Type B pancreatic cell (in vitro differentiated cells): ENCODE measurements at places on chromosomes 12 and 14.

GRCh38 chr14:22822571-22823098 is 7.1 kb upstream of the MRPL52 start:
- no peaks in the 10 kb centered on the region for H3K36me3 ChIP-seq
- peaks cover 22% of the 10 kb centered on the region for H3K27me3 ChIP-seq
- DNase-seq: peak; percentile 80
- peaks cover 38% of the 10 kb centered on the region for H3K4me1 ChIP-seq

- H3K4me3 ChIP-seq: no peak overlapping the region
- H3K27me3 ChIP-seq: no peaks in the 10 kb centered on the region
- no peaks in the 10 kb centered on the region for H3K36me3 ChIP-seq
- no peak overlapping the region for H3K27ac ChIP-seq
Measured at GRCh38 chr12:86770871-86771270, 514.7 kb upstream of the MGAT4C start.

GRCh38 chr12:65685514-65685913 is 138.8 kb upstream of the HMGA2 start:
- no peaks in the 10 kb centered on the region for H3K36me3 ChIP-seq
- peaks cover 3% of the 10 kb centered on the region for H3K27me3 ChIP-seq
- H3K4me3 ChIP-seq: no peak overlapping the region
- peaks cover 8% of the 10 kb centered on the region for H3K4me1 ChIP-seq

- no peaks in the 10 kb centered on the region for H3K27me3 ChIP-seq
- no peak overlapping the region for H3K4me3 ChIP-seq
- no peak overlapping the region for H3K27ac ChIP-seq
- H3K4me1 ChIP-seq: peaks cover 21% of the 10 kb centered on the region
- no peak for DNase-seq
Measured at GRCh38 chr14:102633906-102634595, 41.6 kb downstream of the RCOR1 start.

- no peaks in the 10 kb centered on the region for H3K36me3 ChIP-seq
- no peaks in the 10 kb centered on the region for H3K27me3 ChIP-seq
- DNase-seq: no peak
- H3K27ac ChIP-seq: no peak overlapping the region
- peaks cover 30% of the 10 kb centered on the region for H3K4me1 ChIP-seq
Measured at GRCh38 chr12:114949058-114949820, 265.3 kb upstream of the TBX3 start.

- no peaks in the 10 kb centered on the region for H3K36me3 ChIP-seq
Measured at GRCh38 chr14:67602995-67603545, 3.0 kb upstream of the PIGH start.

GRCh38 chr14:103735022-103735421 is 19.4 kb downstream of the ZFYVE21 start:
- H3K36me3 ChIP-seq: peaks cover 18% of the 10 kb centered on the region
- H3K4me1 ChIP-seq: peaks cover 17% of the 10 kb centered on the region
- no peaks in the 10 kb centered on the region for H3K27me3 ChIP-seq
- no peak overlapping the region for H3K4me3 ChIP-seq

- H3K27ac ChIP-seq: peak overlapping the region; percentile 36
- no peaks in the 10 kb centered on the region for H3K27me3 ChIP-seq
- H3K4me1 ChIP-seq: peaks cover 22% of the 10 kb centered on the region
- no peak for DNase-seq
Measured at GRCh38 chr12:121767525-121768016, 25.9 kb downstream of the RHOF start.

DNA sequence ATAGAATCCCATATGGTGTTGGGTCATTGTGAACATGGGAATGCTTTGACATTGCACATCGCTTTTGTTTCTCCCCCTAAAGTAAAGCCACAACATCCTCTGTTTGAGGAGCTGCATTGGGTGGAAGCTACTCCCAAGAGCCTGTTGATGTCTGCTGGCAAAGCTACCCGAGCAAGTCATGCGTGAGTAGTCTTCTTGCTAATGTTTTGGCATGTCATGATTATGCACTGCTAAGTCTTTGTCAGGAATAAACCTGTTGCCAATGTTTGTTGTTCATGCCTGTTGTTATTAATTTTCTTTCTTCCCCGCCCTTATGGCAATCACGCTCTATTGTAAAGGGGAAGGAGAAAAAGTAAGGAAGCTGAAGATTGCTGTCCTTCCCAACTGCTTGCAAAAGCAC is 97.3 kb downstream of the EXOC5 start:
- H3K4me3 ChIP-seq: no peak overlapping the region
- H3K27me3 ChIP-seq: peaks cover 3% of the 10 kb centered on the region
- H3K4me1 ChIP-seq: no peaks in the 10 kb centered on the region
- no peak for DNase-seq

DNA sequence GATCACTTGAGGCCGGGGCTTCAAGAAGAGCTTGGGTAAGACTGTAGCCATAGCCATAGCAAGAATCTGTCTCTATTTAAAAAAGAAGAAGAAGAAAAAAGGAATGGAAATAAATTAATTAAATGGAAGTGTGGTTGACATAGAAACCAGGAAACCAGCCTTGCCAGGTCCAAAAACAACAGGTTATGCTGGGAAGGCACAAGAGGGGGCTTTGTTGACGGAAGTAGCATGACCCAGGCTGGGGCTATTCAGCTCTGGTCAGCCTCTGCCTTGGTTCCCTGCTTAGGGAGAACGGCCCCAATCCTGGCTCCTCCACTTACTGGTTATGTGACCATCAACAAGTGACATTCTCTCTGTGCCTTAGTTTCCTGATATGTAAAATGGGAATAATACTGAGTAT is 14.4 kb upstream of the GPR68 start:
- H3K4me3 ChIP-seq: no peak overlapping the region
- peaks cover 39% of the 10 kb centered on the region for H3K27me3 ChIP-seq
- peaks cover 26% of the 10 kb centered on the region for H3K4me1 ChIP-seq
- no peaks in the 10 kb centered on the region for H3K36me3 ChIP-seq

DNA sequence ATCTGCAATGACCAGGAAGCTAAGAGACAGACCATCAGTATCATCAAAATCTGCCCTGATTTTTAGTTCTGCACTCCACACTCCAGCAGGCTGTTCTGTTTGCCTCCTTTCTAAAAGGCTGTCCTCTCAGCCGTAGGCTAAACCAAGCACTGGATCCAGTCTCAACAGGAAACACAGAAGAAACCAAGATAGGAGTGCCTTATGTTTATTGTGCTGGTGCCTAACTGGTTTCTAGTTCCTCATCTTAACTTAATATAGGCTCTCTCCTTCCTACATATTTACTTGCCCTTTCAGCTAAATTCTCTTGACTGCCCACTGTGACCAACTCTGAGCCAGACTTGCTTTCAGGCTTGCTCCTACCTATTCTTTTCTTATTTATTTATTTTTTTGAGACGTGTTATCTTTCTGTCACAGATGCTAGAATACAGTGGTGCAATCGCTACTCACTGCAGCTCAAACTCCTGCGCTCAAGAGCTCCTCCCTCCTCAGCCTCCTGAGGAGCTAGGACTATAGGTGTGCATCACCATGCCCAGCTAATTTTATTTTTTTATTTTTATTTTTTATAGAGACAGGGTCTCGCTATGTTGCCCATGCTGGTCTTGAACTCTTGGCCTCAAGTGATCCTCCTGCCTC is 30.8 kb downstream of the GALNT4 start:
- peaks cover 5% of the 10 kb centered on the region for H3K4me1 ChIP-seq
- H3K36me3 ChIP-seq: peaks cover 22% of the 10 kb centered on the region
- no peak overlapping the region for H3K27ac ChIP-seq
- no peak for DNase-seq

GRCh38 chr14:101105045-101105444 is 201.5 kb upstream of the RTL1 start:
- peaks cover 4% of the 10 kb centered on the region for H3K4me1 ChIP-seq
- H3K36me3 ChIP-seq: no peaks in the 10 kb centered on the region
- no peak overlapping the region for H3K27ac ChIP-seq
- H3K4me3 ChIP-seq: no peak overlapping the region
- no peak for DNase-seq

- peaks cover 3% of the 10 kb centered on the region for H3K27me3 ChIP-seq
- no peak overlapping the region for H3K27ac ChIP-seq
- peaks cover 6% of the 10 kb centered on the region for H3K4me1 ChIP-seq
- H3K4me3 ChIP-seq: no peak overlapping the region
Measured at GRCh38 chr14:54251356-54251755, 145.5 kb upstream of the CDKN3 start.

DNA sequence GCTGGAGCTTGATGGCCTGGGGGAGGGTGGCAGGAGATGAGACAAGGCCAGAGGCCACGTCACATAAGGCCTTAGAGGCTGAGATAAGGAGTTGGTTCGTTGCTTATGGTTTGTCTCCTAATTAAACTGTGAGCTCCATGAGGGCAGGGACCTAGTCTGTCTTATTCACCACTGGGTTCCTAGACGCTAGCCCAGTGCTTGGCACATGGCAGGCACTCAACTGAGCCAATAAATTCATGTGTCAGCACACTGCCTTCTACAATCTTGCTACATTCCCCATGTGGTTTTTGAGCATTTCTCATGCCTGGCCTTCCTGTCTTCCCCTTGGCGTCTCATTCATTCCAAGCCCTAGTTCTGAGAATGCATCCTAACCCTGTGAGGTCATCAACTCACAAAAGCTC is 92.5 kb upstream of the MED13L start:
- H3K4me1 ChIP-seq: peaks cover 40% of the 10 kb centered on the region
- no peak for DNase-seq
- no peak overlapping the region for H3K27ac ChIP-seq
- H3K4me3 ChIP-seq: no peak overlapping the region
- H3K27me3 ChIP-seq: peaks cover 7% of the 10 kb centered on the region

DNA sequence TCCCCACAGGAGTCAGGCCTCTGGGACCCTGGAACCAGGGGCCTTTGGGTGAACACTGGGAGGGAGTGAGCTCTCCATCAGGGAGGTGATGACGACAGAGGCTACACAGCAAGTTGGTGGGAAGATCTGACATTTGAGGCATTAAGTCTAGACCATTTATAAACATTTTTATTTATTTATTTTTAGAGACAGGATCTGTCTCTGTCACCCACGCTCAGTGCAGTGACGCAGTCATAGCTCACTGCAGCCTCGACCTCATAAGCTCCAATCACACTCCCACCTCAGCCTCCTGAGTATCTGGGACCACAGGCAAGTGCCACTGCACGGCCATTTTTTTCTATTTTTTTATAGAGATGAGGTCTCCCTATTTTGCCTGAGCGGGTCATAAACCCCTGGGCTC is 53.6 kb downstream of the TEAD4 start:
- no peak overlapping the region for H3K4me3 ChIP-seq
- no peak for DNase-seq
- H3K27ac ChIP-seq: no peak overlapping the region
- no peaks in the 10 kb centered on the region for H3K27me3 ChIP-seq

- H3K27ac ChIP-seq: peak overlapping the region; percentile 27
- peaks cover 34% of the 10 kb centered on the region for H3K4me1 ChIP-seq
- no peak overlapping the region for H3K4me3 ChIP-seq
Measured at GRCh38 chr14:74843653-74844052, 32.3 kb downstream of the PROX2 start.

DNA sequence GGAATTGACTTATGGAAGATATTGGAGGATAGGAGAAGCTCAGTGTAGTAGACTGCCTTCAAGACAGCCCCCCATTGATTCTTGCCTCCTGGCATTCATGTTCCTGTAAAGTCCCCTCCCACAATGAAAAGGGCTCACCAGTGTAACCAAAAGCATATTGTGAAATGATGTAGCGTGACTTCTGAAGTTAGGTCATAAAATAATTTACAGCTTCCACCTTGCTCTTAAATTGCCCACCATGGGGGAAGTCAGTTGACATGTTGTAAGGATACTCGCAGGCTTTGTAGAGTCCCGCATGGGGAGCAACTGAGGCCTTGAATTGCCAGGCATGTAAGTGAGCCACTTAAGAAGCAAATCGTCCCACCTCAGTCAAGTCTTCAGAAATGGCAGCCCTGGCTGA is 25.1 kb downstream of the GTSF1 start:
- no peak overlapping the region for H3K27ac ChIP-seq
- H3K36me3 ChIP-seq: no peaks in the 10 kb centered on the region
- no peak overlapping the region for H3K4me3 ChIP-seq
- DNase-seq: no peak

DNA sequence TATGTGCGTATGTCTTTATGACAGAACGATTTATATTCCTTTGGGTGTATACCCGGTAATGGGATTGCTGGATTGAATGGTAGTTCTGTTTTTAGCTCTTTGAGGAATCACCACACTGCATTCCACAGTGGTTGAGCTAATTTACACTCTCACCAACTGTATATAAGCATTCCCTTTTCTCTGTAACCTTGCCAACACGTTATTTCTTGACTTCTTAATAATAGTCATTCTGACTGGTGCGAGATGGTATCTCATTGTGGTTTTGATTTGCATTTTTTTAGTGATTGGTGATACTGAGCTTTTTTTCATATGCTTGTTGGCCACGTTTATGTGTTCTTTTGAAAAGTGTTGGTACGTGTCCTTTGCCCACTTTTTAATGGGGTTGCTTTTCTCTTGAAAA is 49.7 kb downstream of the FRS2 start:
- H3K27ac ChIP-seq: no peak overlapping the region
- peaks cover 38% of the 10 kb centered on the region for H3K36me3 ChIP-seq
- no peak overlapping the region for H3K4me3 ChIP-seq
- no peaks in the 10 kb centered on the region for H3K27me3 ChIP-seq
- peaks cover 14% of the 10 kb centered on the region for H3K4me1 ChIP-seq

DNA sequence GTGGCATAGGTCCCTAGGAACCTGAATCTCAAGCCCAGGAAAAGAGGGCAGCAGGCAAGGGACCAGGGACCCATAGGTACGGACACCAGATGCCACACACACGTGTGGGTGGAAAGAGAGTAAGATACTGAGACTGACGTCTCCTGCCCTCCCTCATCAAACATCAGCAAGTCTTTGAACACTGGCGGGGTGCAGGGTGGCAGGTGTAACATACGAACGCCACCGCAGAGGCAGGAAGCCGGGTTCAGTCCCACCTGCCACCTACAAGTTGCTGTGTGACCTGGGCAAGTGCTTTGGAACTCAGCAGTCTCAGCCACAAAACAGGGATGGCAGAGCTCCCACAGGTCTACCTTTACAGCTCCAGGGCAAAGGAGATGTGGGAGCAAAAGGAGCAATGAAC is 11.1 kb downstream of the ACTN1 start:
- H3K4me3 ChIP-seq: peak overlapping the region; percentile 31
- no peak for DNase-seq

DNA sequence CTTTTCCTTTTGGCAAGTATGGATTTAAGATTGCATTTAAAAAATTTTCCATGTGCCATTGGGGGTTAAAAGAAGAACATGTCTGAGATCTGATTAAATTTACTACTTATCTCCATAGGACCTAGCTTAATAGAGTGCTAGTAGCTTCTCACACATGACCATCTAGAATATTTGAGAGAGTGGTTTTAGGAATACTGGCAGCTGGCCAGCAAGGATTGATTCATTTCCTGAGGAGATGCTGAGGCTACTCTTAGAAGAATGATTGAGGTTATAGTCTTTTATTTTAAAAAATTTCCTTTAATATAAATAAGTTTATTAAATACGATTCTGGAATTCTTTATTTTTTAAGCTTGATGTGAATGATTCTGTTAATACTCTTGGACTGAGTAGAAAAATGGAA is 56.2 kb downstream of the MIPOL1 start:
- no peaks in the 10 kb centered on the region for H3K36me3 ChIP-seq
- no peak overlapping the region for H3K27ac ChIP-seq
- H3K4me1 ChIP-seq: peaks cover 8% of the 10 kb centered on the region
- DNase-seq: no peak

DNA sequence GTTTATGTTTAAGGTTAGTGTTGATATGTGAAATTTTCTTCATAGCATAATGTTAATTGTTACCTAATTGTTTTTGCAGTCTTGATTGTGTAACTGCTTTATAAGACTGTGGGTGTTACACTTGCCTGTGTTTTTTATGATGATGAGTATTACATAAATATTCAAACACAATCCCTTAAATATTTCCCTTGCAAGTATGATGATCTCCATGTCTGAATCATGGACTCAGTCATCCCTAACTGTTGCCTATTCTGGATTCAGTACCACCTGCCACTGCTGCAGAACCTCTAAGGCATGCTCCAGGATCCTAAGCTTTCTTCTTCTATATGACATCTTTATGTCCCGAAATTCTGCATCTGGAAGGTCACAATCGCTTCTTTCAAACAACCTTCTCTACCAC is 246.3 kb upstream of the CLEC14A start:
- H3K36me3 ChIP-seq: no peaks in the 10 kb centered on the region
- no peak for DNase-seq
- no peaks in the 10 kb centered on the region for H3K4me1 ChIP-seq
- H3K4me3 ChIP-seq: no peak overlapping the region
- no peaks in the 10 kb centered on the region for H3K27me3 ChIP-seq
